ENCODE measurements at places on chromosomes 6 and 20. TPM values are rescaled to one million over a fixed set of nuclear protein-coding genes. Genes with fewer than 3 reads are reported as not detected.

DNA sequence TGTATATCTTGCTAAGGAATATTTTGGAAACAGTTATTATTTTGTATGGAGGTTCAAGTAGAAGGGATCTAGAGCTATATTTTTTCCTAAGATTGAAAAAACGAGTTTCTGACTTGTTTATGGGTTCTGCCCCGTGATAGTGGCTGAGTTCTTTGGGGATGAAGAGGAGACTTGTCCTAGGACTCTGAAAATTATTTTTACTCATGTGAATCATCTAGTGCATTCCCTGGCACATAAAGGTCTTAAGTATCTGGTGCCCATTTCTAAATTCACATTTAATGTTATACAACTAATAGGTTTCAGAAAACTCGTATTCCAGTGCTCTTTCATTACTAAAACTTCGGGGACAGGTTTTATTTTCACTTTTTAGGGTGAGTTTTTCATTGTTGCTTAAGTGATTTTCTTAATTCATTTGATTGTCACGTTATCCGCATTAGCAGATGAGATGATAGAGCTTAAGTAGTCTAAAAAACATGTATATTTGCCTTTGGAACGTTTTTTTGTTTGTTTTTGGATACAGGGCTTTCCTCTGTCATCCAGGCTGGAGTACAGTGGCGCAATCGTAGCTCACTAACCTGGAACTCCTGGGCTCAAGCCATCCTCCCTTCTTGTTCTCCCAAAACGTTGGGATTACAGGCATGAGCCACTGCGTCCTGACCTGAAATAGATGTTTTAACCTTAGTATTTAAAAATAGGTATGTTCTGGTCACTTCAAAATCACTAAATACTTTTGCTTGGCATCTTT, 2.1 kb downstream of the NFYA start:
- DNase-seq = peak; percentile 7

GRCh38 chr6:16205377-16206144, 32.8 kb upstream of the GMPR start:
- DNase-seq = peak; percentile 99

- peak; percentile 49 for DNase-seq
Observed at GRCh38 chr20:4490606-4491280, 231.0 kb upstream of the PRND start.

GRCh38 chr6:142275236-142276006, 26.4 kb upstream of the ADGRG6 start:
- DNase-seq = peak; percentile 26

- DNase-seq = peak; percentile 30
Observed at GRCh38 chr20:22700367-22700766, 116.0 kb upstream of the FOXA2 start.

DNA sequence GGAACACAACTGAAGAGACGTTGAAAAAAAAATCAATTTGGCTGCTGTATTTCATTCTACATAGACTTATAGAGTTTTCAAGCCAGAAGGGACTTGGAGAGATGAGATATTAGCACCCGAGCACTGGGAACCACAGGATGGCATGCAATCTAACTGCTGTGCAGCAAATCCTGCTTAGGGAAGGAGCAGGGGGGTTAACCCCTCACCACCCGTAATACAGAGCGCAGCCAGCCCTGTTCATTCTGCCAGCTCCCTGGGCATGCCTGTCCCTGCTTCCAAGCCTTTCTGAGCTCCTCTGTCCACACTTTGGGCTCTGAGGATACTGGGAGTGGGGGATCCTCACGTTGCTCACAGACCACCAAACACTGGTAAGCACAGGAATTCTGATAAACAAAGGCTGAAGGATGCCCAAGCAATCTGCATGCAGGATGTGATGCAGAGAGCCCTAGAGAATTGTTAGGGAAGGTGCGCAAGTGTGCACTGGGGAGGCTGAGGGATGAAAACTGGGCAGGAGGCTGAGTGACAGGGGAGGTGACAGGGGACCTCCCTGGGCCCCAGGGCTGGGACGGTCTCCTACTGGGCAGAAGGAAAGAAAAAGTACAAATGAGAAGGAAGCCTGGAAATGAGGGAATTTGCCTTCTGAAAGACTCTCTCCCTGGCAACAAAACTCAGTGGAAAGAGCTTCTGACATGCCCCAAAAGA, 34.0 kb downstream of the CPNE5 start:
- DNase-seq = no peak

GRCh38 chr6:157323255-157323965, at the start of gene TMEM242:
Gene TMEM242 (minus strand): TSS chr6:157323519. CDS start chr6:157323499, 20 bp downstream.
- peak; percentile 91 for DNase-seq

GRCh38 chr20:24960861-24961260, 11.8 kb downstream of the CST7 start:
- DNase-seq = no peak

COL11A2 gene
- 1.1 TPM for total RNA-seq

TMEM217 gene
- total RNA-seq = 0.40 TPM

TINAG gene
- total RNA-seq = 0.29 TPM

ADGRF5 gene
- not detected for total RNA-seq

All from LHCN-M2 (cell line).